Esophagus muscularis mucosa (tissue), 4 donors: ENCODE measurements at places on chromosomes 2 and 18. TPM values are rescaled to one million over a fixed set of nuclear protein-coding genes. Genes with fewer than 3 reads are reported as not detected.

The GRB14 gene
- total RNA-seq: 3.3 TPM

The DNAJB2 gene
- total RNA-seq: 33.3 TPM

The MTX2 gene
- 26.8 TPM for total RNA-seq

The BUB1 gene
- 1.8 TPM for total RNA-seq

The C2orf92 gene
- total RNA-seq: 6.5 TPM

GRCh38 chr2:216083464-216084281, 2.0 kb downstream of the TMEM169 start:
- H3K27me3 ChIP-seq: no peaks in the 10 kb centered on the region
- H3K36me3 ChIP-seq: no peaks in the 10 kb centered on the region
- no peak overlapping the region for H3K4me3 ChIP-seq
- no peak overlapping the region for H3K27ac ChIP-seq

DNA sequence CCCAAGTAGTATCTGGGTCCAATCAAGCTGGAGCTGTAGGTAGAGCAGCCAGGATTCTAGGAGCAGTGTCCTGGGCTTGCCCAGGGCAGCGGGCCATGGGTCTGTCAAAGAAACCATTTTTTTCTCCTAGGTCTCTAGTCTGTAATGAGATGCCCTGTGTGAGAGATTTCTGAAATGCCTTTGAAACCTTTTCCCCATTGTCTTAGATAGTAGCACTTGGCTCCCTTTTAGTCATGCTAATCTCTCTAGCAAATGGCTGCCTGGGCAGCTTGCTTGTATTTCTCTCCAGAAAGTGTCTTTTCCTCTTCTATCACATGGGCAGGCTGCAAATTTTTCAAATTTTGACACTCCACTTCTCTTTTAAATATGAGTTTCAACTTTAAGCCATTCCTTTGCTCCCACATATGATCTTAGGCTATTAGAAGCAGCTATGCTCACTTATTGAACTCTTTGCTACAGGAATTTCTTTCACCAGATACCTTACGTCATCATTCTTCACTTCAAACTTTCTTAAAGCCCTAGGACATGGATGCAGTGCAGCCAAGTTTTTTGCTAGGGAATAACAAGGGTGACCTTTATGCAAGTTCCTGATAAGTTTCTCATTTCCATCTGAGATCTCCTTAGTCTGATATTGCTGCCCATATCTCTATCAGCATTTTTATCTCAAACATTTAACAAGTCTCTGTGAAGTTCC, 890.2 kb upstream of the VRK2 start:
- no peak for DNase-seq
- no peaks in the 10 kb centered on the region for H3K36me3 ChIP-seq
- H3K4me1 ChIP-seq: no peaks in the 10 kb centered on the region
- H3K27me3 ChIP-seq: no peaks in the 10 kb centered on the region
- no peak overlapping the region for H3K27ac ChIP-seq

DNA sequence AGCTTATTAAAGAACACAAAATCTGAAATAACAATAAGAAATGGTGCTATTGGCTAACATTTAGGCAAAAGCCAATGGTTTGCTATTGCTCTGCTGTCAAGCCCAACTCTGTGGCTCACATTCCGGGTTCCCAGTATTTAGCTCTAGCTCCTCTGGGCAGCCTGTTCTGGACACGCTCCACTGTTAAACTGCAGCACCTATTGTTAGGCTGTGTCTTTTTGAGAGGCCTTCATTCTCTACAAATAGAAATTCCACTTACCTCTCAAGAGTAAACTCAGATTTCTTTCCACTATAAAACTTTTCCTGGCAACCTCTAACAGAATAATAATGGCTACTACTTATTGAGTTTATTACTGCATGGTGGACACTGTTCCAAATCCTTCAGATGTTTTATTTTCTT, 3.7 kb upstream of the KLHL14 start:
- no peaks in the 10 kb centered on the region for H3K36me3 ChIP-seq
- no peak overlapping the region for H3K4me3 ChIP-seq
- H3K4me1 ChIP-seq: peaks cover 14% of the 10 kb centered on the region

- H3K27me3 ChIP-seq: no peaks in the 10 kb centered on the region
- H3K4me1 ChIP-seq: no peaks in the 10 kb centered on the region
Measured at GRCh38 chr2:186903216-186903615, 54.2 kb upstream of the ZSWIM2 start.

GRCh38 chr2:172965433-172966212, 110.0 kb upstream of the MAP3K20 start:
- no peak overlapping the region for H3K4me3 ChIP-seq
- no peaks in the 10 kb centered on the region for H3K27me3 ChIP-seq
- H3K36me3 ChIP-seq: no peaks in the 10 kb centered on the region
- DNase-seq: no peak
- no peak overlapping the region for H3K27ac ChIP-seq
